ENCODE measurements at places on chromosomes 16 and 17.

DNA sequence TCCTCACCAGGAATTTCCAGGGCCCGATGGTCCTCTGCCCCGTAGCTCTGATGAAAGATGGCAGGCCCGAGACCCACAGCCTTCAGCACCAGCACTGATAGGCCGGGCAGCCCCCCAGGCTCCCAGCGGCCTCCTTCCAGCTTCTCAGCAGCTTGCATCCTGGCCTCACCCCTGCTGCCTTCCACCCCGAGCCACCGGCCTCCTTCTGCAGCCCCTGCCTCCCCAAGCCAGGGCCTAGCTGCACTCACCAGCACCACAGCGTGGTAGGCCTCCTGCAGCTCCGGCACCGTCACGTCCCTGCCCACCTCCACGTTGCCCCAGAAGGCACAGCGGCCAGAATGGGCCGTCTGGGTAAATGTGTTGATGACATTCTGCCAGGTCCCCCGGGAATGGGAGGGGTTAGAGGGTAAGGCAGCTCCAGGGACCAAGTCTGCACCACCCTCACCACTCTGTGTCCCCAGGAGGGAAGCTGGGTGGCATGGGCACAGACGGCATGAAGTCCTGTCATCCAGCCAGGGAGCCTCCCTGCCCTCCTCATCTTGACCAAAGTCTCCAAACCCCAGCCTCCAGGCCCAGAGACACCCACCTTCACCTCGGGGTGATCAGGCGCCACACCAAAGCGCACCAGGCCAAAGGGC is 6.5 kb downstream of the FDXR start:
- DNase-seq: no peak

DNA sequence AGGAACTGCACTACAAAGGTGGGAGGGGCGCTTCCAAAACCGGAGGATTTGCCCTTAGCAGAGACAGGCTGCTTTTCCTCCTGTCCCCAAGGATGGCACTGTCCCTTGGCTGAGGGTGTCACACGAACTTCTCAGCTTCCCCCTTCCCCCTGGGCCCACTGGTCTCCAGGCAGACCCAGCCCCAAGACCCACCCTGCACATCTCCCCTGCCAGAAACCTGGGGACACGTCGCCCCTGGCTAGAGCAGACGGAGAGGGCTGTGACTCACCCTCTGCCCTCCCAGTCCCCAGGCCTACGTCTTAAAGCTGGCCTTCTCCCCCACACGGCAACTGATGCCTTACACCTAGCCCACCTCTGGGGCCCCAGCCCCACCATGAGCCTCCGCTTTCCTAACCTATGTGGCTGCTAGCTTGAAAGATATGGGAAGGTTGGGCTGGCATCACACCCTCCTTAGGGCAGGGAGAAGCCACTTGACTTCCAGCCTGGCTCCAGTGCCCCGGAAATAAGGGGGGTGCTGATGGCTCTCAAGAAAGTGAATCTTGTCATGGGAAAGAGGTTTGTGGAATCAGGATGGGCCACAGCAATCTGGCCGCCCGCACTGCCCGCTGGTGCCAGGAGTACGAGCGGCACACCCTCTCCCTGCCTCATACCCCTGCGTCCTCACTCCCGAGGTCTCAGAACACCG is 4.6 kb downstream of the ZNF319 start:
- no peak for DNase-seq

- DNase-seq: no peak
These were observed 85.7 kb downstream of the TAOK1 start for GRCh38 chr17:29475891-29476290.

- no peak for DNase-seq
These were observed 540 bp upstream of the CD300LF start for GRCh38 chr17:74713171-74713755.

DNA sequence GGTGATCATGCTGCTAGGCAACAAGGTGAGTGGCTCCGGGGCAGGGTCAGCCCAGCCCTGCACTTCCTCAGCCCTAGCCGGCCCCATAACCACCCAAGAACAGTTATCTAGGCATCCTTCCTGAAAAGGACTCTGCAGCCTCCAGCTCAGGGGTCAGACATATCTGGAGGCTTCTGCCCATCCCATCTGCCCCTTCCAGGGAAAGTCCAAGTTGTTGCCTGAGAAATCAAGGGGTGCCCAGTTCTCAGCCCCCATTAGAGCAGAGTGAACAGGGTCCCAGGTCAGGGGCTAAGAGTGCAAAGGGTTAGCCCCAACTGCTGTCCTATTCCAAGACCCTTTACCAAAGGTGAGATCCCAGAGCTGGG is 4.1 kb upstream of the NHERF1 start:
- DNase-seq: no peak

- DNase-seq: no peak
These were observed 210.0 kb upstream of the CDH5 start for GRCh38 chr16:66156538-66156937.

DNA sequence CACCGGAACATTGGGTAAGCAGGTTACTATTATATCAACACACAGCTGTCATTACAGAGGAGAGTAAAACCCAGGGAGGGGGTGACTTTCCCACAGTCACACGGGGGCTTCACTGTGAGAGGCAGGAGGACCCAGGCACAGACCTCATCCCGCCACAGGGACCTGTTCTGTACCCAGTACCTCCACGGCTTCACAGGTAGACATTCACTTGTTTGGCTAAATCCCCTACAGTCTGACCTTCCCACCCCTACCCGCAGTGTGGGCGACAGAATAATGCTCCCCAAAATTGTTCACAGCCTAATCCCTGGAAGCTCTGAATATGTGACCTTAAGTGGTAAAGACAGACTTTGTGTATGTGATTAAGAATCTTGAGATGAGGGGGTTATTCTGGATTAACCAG is 16.5 kb downstream of the LITAF start:
- no peak for DNase-seq

GRCh38 chr16:51155820-51156806 is 5.0 kb upstream of the SALL1 start:
- no peak for DNase-seq

Data from BE2C (cell line).